ENCODE measurements at places on chromosomes 7 and 10.
A peak's percentile ranks its signal among the peaks of the same experiment; 100 is the strongest.

DNA sequence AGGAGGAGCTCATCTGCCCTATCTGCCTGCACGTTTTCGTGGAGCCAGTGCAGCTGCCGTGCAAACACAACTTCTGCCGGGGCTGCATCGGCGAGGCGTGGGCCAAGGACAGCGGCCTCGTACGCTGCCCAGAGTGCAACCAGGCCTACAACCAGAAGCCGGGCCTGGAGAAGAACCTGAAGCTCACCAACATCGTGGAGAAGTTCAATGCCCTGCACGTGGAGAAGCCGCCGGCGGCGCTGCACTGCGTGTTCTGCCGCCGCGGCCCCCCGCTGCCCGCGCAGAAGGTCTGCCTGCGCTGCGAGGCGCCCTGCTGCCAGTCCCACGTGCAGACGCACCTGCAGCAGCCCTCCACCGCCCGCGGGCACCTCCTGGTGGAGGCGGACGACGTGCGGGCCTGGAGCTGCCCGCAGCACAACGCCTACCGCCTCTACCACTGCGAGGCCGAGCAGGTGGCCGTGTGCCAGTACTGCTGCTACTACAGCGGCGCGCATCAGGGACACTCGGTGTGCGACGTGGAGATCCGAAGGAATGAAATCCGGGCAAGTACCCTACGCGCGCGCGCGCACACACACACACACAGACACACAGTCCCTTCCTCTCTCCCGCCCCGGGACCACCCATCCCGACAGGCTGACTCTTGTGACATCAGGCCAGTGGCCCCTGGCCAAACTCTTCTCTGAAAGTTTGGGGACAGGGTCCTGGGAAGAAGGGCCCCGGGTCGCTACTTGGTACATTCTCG, 538 bp downstream of the TRIM8 start:
- peak; percentile 56 for DNase-seq

GRCh38 chr10:120456626-120457430, at the start of gene PLPP4:
TSS of gene PLPP4 (plus strand) at chr10:120457227. CDS start at chr10:120457306, 79 bp downstream.
- DNase-seq, result no peak

DNA sequence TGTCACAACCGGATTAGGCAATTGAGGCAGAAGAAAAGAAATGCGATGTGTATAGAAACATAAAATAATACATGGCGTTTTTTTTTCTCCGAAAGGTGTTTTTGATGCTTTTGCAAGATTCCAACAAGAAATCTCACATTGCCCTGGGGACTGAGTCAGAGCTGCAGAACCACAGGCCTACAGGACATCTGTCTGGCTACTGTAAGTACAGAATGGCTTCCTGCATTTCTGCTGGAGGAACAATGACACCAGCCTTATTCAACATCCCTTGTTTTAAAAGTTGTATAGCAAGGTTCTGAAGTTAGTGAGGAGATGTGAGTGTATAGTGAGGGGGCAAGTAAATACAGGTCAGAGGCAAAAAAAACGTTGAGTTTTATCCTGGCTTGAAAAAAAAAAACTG, 256.4 kb downstream of the ABCA13 start:
- DNase-seq, result no peak

- DNase-seq, result no peak
These were observed 33.9 kb downstream of the ECHDC3 start for GRCh38 chr10:11776080-11776479.

- DNase-seq, result no peak
These were observed 2.1 kb downstream of the SYNPO2L start for GRCh38 chr10:73653701-73654100.

- no peak for DNase-seq
These were observed 46.8 kb downstream of the TYW1B start for GRCh38 chr7:72781161-72781560.

GRCh38 chr7:87615197-87615596, 13.0 kb upstream of the RUNDC3B start:
- DNase-seq, result no peak

DNA sequence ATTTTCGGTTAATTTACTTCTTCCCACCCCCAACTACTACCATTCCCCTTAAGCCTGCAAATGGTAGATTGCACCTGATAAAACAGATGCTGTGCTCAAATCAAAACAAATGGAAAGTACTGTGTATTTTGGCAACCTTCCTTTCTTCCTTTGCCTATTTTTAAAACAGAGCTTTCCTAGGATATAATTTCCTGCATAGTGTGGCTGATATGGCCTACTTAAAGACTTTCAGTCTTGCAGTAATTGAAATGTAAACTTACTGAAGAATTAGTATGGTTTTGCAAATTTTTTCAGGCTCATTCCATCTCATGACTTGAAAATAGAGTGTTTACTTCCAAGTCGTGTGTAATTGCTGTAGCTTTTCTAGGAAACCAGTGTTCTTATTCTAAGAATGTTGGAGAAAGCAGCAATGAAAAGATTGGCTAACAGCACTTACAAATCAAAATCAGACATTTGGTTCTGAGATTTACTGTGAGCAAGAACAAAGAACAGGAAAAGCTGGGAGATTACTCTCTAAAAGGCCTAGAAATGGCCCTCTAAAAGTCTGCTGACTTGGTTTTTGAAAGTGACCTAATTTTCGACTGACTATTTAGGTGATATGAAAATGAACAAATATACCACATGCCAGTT, 52.0 kb downstream of the REEP3 start:
- DNase-seq, result no peak

DNA sequence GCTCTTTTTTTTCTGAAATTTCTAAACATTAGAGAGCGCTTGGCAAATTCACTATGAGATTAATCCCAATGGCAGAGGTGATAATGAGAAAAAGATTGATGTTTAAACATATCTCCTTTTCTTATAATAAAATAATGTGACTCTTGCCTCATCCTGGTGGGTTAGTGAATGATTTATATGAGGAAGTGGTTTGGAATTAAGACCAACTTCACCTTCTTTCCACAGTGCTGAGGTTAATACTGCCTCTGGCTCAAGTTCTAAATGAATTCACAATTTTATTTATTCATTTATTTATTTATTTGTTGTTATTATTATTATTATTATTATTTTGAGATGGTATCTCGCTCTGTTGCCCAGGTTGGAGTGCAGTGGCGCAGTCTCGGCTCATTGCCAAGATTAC, 40.5 kb upstream of the ADO start:
- DNase-seq, result no peak

GRCh38 chr7:27184337-27185012, 557 bp downstream of the HOXA11 start:
- no peak for DNase-seq

GRCh38 chr10:63702092-63702491, 180.9 kb downstream of the REEP3 start:
- DNase-seq, result no peak

DNA sequence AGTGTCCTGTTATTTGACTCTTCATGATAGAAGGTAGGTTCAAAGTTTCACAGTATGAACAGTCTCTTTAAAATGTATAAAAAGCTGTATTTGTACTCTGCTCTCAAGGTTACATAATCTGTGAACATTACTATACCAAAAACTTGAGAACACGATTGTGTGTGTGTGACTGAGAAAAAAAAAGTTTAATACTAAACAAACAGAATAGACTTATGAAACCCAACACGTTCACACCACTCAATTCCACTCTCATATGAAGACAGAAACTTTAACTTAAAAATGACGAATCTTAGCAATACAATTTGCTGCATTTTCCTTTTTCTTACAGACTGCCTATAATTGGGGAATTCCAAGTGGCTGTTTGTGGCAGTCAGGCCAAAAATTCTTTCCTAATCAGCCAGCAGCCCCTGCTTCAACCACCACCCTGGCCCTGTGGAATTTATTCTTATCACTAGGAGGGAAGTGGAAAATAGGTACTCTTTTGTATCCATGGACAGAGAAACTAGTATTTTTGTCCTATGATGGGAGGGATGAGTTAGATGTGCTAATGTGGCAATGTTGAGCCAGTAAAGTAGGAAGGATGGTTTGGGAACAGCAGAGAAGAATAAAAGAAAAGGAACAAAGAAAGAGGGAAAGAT, 42.8 kb downstream of the MINDY3 start:
- DNase-seq, result no peak

GRCh38 chr7:87156709-87157108, 4.5 kb downstream of the DMTF1 start:
- no peak for DNase-seq

DNA sequence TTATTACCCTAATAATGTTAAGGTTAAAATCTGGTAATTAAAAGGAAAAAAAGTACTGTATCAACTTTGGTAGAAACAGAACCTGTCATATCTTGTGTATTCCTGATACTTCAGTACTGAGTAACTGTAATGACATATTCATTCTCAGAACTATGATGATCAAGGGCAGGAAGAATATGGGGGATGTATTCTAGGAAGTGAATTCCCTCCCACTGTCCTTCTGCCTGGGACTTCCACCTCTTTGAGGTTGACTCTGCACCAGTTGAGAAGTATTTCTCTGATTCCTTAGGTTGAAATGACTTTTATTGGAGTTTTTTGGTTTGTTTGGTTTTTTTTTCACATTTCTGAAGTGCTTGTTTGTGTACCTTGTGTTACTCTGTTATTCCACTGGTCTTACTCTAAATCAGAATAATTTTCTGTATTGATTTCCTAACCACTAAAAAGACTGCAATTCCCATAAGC, 36.9 kb downstream of the WASL start:
- DNase-seq, result no peak

DNA sequence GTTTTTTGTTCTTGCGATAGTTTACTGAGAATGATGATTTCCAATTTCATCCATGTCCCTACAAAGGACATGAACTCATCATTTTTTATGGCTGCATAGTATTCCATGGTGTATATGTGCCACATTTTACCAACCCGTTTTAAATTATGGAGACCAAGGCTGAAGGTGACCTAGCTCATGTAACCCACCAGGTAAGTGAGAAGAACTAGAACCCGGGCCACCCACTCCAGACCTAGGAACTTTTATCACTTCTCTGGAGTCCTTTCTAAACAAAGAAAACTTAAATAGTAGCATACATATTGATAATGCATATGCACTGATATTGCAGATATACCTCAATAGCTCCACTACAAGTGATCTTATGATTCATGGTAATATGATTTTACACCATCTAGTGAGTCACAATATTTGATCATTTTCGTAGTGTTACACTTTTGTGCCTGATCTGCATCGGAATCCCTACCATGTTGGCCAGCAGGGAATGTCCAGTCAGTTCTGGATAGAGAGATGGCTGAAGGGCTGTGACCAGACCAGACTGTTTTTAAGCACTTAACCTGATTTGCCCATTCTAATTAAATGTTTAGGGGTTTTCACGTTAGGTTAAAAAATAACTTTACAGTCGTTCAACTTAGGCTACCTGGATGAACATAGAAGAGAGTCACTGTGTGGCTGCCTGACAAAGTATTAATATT, 15.2 kb downstream of the CUZD1 start:
- no peak for DNase-seq

GRCh38 chr7:129292861-129293260, 68.0 kb downstream of the AHCYL2 start:
- DNase-seq, result no peak

DNA sequence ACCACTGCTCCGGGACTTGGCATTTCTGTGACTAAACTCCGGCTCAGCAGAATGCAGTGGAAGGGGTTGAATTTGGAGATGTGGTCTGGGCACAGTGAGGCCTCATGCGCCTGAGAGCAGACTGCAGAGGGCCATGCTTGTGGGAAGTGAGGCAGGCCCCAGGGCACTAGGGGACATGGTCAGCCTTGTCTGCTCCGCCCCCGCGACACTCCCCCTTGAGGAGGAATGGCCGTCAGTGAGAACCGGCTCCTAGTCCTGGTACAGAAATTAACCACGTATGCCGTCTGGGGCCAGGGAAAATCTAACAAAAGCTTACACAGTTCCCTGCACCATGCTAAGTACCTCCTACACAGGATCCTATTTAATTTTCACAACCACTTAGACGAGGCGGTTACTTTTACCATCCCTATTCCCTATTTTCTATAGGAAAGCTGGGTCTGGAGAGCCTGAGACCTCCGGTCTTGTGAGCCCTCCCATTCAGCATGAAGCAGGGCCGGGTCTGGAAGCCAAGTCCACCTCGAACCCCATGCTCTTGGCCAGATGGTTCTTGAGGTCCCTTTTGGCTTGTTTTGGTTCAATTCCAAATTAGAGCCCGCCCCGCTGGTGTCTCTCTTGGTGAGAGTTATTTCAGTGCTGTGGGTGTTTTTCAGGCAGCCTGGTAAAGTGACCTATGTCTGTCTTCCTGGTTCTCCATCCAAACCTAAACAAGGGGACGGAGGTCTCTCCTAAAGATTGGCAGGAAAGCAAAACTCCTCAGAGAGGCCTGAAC, 87.7 kb upstream of the PITRM1 start:
- DNase-seq, result no peak

DNA sequence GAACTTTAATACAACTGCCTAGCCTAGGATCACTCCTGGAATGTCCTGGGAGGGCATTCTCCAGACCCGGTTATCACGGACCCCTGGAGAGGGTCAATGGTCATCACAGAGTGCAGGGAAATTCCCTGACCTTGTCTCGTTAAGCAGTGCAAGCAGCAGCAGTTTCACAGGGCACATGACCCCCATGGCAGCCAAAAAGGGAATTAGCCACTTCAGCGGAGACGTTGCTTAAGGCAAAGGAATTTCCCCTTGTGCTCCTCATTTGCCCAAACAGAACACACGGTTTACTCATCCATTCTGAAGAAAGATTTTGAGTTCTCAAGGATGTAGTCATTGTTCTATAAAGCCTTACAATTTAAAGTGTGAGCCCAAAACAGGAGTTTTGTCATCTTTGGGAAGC, 260.3 kb downstream of the SNX13 start:
- DNase-seq, result peak; percentile 88

GRCh38 chr10:122296363-122297120, 25.4 kb downstream of the BTBD16 start:
- DNase-seq, result no peak

DNA sequence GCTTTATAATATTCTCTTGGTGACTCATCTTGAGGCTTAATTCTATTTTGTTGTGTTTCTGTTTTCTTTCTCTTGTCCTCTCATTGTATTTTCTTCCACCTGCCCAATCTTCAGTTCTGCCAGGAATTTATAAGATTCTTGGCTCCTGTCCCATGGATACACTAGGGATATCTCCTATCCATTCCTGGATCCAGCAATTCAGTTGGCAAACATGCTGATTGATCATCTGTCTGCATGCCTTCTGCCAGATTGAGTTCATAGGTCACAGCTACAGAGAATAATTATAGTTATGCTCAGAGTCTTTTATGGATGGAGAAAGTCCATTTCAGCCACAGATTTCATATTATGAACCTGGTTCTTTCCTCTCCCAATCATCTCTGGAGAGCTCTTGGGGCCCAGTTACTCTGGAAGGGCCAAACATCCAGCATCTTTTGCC, 140.4 kb upstream of the MAGI2 start:
- no peak for DNase-seq

- no peak for DNase-seq
These were observed 294.2 kb downstream of the ZNF248 start for GRCh38 chr10:37563107-37563714.
